ENCODE measurements at places on chromosomes 12 and 14. TPM values are rescaled to one million over a fixed set of nuclear protein-coding genes. Genes with fewer than 3 reads are reported as not detected.

The FLVCR2 gene
- 14.2 TPM for total RNA-seq

The ASB2 gene
- 0.44 TPM for total RNA-seq

The FOS gene
- total RNA-seq = 9.6 TPM

The RDH5 gene
- total RNA-seq = 1.9 TPM

The TDRD9 gene
- total RNA-seq = 0.25 TPM

The RABGGTA gene
- 17.5 TPM for total RNA-seq

All from A549 treated with Hydrocortisone at 1 μM for 4 hours (cell line).